ENCODE measurements at places on chromosomes 1 and 21.

DNA sequence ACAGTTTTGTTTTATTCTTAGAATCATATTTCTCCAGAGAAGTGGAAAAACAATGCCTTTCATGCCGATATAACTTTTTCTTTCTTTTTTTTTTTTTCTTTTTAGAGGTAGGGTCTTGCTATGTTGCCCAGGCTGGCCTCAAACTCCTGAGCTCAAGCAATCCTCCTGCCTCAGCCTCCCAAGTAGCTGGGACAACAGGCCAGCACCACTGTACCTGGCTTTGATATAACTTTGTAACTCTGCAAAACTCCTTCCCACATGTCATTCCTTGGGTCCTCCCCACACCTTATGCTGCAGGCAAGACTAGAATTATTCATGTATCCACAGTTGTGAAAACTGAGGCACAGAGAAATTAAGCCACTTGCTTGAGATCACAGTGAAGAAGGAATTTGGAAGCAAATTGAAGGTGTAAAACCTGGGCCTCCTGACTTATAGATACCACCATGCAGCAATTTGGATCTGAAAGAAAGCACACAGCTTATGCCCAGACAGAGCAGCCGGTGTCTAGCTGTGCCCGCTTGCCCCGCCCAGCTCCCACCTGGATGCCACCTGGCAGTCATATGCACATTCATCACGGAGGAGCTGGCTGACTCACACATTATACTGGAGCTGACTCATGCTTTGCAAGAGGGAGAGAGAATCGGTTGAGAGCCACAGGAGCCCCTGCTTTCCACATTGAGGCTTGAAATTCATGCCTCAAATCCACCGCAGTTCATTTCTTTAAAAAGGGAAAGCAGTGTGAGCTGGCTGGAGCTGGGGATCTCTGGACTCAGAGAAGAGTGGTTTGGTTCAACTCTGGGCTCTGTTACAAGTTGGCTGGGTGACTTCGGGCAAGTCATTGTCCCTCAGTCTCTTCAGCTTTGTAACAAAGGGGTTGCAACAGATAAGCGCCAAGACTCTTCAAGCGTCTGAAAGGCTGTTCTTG is 8.3 kb upstream of the SLC2A1 start:
- no peak for DNase-seq

GRCh38 chr1:46425726-46426125 is 31.6 kb downstream of the FAAH start:
- no peak for DNase-seq

DNA sequence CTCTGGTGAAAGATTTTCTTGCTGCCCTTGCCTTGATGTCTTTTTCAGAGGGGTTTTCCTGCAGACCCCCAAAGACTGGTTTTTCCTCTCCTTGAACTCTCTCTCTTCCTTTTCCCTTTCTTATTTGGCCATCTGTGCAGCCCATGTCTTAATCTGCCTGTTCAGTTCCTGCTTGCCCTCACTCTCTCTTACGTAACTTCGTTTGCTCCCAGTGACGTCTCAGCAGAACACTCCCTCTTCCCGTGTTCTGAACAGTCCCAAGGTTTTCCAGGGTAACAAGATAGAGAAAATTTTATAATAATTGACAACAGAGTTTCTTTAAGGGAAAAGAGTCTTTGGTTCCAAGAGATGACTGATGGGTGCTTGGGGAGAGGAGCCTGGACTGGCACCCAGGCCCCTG is 109.1 kb upstream of the LMO4 start:
- DNase-seq: no peak

GRCh38 chr1:229913489-229913888 is 153.5 kb upstream of the GALNT2 start:
- no peak for DNase-seq

- DNase-seq: no peak
Observed at GRCh38 chr1:24725209-24725651, 20.0 kb upstream of the CLIC4 start.

GRCh38 chr1:4380564-4381168 is 273.7 kb upstream of the AJAP1 start:
- DNase-seq: no peak

GRCh38 chr21:32413697-32414578 is 1.4 kb downstream of the EVA1C start:
- no peak for DNase-seq

GRCh38 chr21:32143241-32143939 is 135.5 kb downstream of the MIS18A start:
- no peak for DNase-seq

All from suppressor macrophage (primary cell).